ENCODE measurements at places on chromosomes 16 and 17.

DNA sequence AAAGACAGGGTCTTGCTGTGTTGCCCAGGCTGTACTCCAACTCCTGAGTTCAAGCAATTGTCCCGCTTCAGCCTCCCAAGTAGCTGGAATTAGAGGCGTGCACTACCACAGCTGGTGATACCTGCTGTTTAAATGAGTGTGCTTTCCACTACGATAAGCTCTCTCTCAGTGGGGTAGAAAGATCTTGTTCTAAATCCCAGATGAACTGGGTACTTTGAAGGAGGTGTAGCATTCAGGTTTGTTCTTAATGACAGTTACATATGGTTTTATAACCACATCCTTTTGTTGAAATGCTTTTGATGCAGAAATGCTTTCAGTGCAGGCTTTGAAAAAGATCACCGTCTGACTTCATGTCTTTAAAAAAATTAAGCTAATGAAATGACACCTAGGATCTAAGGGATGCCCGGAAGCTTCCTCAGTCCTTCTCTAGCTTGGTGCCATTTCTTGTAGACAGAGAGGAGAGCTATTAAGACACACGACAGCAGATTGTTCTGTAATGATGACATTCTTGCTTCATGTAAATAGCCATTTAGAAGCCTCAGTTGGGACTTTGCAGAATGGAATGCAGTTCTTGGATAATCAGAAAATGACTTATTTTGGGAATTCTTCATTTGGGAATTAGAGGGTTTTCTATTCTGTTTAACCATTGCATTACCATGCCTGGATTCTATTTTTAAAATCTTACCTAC is 19.5 kb downstream of the PMM2 start:
- DNase-seq, result no peak

DNA sequence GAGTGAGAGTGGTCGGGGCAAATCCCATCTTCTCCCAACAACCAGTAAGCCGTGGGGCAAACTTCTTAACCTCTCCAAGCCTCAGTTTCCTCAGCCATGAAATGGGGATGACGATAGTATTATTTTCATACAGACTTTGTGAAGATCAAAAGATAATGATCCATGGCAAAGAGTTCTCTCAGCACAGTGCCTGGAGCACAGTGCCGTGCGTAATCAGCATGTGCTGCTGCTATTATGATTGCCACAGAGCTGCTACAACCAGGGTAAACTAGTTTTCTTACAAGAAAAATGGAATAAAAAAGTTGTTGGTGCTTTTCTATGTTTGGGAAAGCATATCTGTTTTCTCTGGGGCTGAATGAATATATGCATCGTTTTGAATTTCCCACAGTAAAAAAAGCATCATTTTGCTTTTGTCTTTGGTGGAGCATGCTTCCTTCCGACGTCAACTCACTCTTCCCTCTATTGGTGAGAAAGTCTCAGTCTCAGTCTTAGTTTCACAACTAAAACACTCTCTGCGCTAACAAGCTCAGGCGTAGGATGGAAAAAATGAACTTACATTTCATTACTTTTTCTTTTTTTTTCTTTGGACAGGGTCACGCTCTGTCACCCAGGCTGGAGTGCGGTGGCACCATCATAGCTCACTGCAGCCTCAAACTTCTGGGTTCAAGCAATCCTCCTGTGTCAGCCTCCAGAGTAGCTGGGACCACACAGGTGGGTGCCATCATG is 37.2 kb downstream of the CDK5R1 start:
- no peak for DNase-seq

DNA sequence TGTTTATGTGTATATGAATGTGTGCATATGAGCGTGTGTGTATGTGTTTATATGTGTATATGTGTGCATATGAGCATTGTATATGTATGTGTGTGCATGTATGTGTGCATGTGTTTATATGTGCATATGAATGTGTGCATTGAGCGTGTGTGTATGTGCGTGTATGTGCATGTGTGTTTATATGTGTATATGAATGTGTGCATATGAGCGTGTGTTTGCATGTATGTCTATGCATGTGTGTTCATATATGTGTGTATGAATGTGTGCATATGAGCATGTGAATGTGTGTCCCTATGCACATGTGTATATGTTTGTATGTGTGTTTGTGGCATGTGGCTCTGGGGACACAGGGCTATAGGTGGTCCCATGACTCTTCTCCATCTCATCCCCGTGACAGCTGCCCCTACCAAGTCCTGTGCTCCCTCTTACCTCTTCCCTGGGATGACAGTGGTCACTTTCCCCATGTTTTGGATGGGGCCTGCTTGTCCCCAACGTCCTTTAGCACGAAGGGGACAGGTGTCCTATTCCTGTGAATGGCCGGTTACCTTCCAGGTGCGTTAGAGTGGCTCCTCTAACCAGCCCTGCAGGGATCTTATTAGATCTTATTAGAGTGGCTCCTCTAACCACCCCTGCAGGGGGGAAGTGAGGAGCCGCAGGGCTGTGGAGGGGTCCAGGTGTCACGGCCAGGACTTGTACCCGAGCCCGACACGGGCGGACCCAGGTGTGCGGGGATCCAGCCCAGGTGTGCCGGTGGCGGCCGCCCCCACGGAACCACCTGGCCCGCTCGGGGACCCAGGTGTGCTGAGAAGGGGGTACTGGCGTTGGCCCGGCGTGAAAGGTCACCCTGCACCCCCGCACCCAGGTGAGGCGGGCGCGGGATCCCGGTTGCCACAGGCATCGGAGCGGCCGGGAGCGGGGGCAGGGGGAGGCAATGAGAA is 105.6 kb downstream of the SEC14L1 start:
- no peak for DNase-seq

- peak; percentile 50 for DNase-seq
Measured at GRCh38 chr17:9986754-9987382, 81.8 kb upstream of the RCVRN start.

GRCh38 chr16:50932348-50932935 is 190.6 kb downstream of the CYLD start:
- DNase-seq, result no peak

- no peak for DNase-seq
Measured at GRCh38 chr17:6269478-6269877, 165.4 kb downstream of the AIPL1 start.

DNA sequence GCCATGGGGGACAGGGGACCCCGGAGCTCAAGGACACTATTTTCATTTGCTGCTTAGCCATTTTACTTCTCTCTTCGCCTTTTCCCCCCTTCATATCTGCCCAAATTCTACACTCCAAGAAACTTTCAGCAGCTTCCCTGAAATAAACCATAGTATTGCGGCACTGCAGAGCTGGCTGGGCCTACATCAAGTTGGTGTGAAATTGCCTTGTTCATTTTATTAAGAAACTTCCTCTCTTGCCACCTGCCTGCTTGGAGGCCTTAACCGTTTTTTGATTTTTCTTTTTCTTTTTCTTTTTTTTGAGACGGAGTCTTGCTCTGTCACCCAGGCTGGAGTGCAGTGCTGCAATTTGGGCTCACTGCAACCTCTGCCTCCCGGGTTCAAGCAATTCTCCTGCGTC is 7.4 kb upstream of the CPNE2 start:
- DNase-seq, result no peak

- no peak for DNase-seq
Measured at GRCh38 chr16:57614944-57615343, 13.5 kb upstream of the ADGRG1 start.

DNA sequence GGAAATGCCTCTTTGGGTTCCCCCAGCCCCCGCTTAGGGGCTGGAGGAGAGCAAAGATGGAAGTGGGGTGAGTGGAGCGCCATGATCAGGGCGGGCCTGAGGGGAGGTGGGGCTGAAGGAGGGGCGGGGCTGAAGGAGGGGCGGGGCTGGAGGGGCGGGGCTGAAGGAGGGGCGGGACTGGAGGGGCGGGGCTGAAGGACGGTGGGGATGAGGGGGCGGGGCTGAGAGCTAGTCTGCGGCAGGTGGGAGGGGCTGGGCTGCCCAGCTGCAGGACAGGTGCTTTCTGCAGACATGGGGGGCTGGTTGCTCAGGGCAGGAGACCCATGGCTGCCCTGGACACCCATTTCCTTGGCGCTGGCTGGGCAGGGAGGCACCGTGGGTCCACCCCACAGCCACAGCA is 39.1 kb upstream of the PABPN1L start:
- DNase-seq, result no peak

GRCh38 chr17:14006249-14006942 is 62.9 kb upstream of the COX10 start:
- DNase-seq, result no peak

DNA sequence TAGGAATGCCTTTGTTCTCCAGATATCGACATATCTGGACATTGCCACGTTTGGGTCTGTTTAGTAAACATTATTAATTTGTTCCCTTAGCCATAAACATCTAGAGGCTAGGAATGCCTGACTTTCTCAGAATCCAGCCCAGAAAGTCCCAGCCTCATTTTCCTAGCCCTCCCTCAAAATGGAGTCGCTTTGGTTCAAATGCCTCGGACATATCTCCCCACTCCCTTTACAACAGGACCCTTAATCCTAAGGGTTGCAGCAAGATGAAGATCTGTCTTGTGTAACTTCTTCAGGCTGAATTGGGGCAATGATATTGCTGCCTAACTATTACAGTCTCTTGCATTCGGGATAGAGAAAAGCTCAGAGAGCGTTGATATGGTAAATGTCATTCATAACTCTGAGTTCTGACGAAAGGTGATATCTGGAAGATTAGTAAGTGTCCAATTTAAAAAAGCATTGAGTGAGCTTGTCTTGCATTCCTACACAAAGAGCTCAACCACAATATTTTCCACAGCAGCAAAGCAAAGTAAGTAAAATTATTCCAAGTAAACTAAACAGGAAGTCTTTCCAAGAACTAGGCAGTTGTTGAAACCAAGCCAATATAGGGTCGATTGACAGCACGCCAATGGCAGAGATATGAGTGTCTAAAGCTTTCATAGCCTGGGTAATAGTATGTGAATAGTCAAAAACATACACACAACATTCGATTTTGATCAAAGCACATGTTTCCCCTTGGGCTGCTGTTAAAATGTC is 46.0 kb upstream of the ARL4D start:
- DNase-seq, result no peak

- DNase-seq, result no peak
Measured at GRCh38 chr17:60630352-60630751, 30.4 kb downstream of the PPM1D start.

DNA sequence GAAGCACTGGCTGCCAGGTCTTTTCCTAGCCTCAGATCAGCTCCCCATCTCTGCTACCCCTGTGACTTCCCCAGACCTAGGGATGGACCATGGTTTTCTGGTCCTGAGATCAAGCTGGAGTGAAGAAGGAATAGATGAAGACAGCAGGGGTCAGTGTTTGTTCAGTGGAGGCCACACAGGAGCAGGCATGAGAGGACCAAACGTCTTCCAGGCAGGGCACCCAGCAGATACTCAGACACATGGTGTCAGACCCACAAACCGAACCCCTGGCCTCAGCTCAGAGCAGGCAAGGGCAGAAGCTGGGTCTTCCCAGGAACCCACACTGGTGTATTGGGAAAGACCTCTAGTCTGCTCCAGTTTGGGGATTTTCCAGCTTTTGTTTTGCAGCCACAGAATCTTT is 189.7 kb downstream of the IRX5 start:
- no peak for DNase-seq

- peak; percentile 1 for DNase-seq
Measured at GRCh38 chr16:66408163-66409048, 18.7 kb upstream of the BEAN1 start.

DNA sequence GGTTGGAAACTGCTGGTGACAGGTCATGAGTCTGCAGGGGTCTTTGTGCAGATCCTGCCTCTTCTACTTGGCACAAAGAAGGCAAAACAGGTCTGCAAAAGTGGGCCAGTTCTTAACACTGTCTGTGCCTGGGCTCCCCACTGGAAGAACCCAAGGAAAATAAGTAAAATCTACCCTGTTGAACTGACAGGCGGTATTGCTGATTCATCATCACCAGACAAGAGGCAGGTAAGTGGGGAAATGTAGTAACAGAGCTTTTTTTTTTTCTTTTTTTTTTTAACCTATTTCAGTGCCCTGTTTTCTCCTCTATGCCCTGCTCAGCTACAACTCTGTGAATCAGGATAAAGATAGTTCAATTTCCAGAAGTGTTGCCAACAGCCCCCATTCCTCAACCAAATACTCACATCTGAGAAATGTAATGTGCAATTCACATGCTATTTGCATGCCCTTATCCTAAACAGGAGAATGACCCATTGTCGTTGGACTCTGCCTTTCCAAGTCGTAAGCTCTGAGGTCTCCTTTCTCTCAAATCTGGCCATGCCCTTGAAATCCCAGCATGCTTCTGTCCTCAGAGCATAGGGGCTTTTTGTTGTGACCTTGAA is 237.0 kb downstream of the SOX9 start:
- no peak for DNase-seq

DNA sequence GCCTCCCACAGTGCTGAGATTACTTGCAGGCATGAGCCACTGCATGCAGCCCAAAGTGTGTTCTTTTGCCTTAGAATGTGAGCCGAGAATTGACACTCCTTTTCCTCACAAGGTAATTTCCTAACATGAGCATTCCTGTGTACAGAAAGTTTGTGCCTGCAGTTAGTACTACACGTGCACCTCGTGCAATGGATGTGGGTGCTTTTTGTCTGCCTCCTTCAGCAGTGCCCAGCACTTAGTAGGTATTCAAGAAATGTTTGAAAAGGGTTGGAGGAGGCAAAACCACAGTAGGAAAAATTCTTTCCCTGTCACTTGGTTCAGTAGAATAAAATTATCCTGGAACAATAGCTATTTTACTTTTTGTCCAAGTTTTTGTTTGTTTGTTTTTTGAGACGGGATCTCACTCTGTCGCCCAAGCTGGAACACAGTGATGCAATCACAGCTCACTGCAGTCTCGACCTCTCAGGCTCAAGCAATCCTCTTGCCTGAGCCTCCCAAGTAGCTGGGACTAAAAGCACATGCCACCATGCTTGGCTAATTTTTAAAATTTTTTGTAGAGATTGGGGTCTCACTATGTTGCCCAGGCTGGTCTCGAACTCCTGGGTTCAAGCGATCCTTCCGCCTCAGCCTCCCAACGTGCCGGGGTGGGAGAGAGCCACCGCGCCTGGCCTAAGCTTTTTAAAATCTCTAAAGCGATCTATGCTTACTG is 2.4 kb downstream of the NDE1 start:
- no peak for DNase-seq

DNA sequence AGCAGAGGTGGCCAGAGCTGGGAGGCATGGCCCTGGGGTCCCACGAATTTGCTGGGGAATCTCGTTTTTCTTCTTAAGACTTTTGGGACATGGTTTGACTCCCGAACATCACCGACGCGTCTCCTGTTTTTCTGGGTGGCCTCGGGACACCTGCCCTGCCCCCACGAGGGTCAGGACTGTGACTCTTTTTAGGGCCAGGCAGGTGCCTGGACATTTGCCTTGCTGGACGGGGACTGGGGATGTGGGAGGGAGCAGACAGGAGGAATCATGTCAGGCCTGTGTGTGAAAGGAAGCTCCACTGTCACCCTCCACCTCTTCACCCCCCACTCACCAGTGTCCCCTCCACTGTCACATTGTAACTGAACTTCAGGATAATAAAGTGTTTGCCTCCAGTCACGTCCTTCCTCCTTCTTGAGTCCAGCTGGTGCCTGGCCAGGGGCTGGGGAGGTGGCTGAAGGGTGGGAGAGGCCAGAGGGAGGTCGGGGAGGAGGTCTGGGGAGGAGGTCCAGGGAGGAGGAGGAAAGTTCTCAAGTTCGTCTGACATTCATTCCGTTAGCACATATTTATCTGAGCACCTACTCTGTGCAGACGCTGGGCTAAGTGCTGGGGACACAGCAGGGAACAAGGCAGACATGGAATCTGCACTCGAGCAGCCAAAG is 2.3 kb downstream of the CSF3 start:
- no peak for DNase-seq

GRCh38 chr17:3318336-3318735 is 20.2 kb upstream of the OR3A1 start:
- no peak for DNase-seq

Data from hippocampal formation (tissue), 2 donors.